Endothelial cell of umbilical vein (primary cell): ENCODE measurements at places on chromosomes 13 and 19. TPM values are rescaled to one million over a fixed set of nuclear protein-coding genes. Genes with fewer than 3 reads are reported as not detected.

DNA sequence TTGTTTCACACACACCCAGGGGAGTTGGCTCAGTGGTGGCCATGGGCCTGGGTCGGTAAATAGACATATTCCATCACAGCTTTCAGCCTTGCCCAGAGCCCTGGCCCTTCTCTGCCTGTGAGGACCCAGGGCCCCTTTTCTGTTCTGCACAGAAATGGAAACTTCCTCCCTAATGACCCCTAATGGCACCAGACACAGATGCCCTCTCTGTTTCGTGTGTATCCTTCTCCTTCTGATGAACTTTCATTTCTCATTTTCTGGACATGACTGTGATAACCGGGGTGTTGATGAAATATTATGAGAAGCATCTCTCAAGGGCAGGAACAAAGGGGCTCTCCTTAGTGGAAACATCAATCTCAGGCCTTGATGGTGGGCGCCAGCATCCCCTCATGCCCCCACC, 12.8 kb downstream of the LILRA1 start:
- DNase-seq = no peak

DNA sequence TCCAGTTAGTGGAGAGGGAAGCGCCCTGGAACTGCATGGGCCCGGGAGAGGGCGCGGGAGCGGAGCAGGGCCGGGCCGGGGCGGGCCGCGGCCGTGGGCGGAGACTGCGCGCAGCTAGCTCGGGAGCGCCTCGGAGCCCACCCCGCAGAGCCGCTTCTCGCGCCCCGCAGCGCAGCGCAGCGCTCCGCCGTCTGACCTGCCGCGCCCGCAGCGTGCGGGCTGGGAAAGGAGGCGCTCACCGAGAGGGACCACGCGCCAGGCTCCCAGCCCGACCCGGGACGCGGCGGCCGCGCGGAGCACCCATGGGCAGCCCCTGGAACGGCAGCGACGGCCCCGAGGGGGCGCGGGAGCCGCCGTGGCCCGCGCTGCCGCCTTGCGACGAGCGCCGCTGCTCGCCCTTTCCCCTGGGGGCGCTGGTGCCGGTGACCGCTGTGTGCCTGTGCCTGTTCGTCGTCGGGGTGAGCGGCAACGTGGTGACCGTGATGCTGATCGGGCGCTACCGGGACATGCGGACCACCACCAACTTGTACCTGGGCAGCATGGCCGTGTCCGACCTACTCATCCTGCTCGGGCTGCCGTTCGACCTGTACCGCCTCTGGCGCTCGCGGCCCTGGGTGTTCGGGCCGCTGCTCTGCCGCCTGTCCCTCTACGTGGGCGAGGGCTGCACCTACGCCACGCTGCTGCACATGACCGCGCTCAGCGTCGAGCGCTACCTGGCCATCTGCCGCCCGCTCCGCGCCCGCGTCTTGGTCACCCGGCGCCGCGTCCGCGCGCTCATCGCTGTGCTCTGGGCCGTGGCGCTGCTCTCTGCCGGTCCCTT, at the start of gene MLNR:
Gene MLNR, plus strand, starts transcription at position 303 of the 820 bp plus-strand sequence. Its CDS starts 0 bp downstream, at position 303.
- peak; percentile 14 for DNase-seq

DNA sequence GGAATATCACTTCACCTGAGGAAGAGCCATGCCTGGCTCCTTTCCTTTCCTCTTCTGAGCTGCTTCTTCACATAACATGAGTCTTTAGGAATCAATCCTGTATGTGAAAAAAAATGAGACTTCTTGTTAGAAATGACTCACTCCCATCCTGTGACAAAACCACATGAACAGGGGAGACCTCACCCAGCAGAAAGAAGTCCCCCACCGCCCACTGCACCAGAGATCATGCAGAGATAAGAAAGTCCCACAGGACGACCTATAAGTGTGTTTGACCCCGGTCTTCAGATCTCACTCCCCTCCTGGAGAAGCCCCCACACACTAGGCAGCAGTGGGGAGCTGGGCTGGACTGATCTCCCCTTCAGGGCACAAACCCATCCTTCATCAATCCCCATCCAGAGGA, 7.8 kb downstream of the ZNF600 start:
- DNase-seq = no peak

The SPACA4 gene
- polyA plus RNA-seq = not detected in 2 replicates

The FARP1 gene
- 15.2 and 19.0 TPM in 2 replicates for polyA plus RNA-seq
